ENCODE measurements at places on chromosomes 13 and 19.

- DNase-seq = no peak
Observed at GRCh38 chr13:74217811-74218210, 83.6 kb upstream of the KLF12 start.

DNA sequence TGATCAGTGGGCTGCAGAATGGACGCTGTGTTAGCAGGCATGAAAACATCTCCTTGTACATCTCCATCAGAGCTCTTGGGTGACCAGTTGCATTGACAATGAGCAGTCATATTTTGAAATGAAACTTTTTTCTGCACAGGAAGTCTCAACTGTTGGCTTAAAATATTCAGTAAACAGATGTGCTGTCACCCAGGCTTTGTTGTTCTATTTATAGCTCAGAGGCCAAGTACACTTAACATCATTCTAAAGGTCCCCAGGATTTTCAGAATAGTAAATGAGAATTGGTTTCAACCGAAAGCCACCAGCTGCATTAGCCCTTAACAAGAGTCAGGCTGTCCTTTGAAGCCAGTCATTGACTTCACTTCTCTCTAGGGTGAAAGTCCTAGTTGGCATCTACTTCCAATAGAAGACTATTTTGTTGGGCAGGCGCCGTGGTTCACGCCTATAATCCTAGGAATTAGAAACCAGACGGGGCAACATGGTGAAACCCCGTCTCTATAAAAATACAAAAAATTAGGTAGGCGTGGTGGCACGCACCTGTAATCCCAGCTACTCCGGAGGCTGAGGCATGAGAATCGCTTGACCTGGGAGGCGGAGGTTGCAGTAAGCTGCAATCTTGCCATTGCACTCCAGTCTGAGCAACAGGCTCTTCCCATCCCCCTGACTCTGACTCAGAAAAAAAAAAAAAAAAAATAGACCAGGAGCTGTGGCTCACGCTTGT lies 7.9 kb upstream of the PDE4A start:
- no peak for DNase-seq

GRCh38 chr13:21846605-21847004 lies 175.7 kb downstream of the FGF9 start:
- no peak for DNase-seq

DNA sequence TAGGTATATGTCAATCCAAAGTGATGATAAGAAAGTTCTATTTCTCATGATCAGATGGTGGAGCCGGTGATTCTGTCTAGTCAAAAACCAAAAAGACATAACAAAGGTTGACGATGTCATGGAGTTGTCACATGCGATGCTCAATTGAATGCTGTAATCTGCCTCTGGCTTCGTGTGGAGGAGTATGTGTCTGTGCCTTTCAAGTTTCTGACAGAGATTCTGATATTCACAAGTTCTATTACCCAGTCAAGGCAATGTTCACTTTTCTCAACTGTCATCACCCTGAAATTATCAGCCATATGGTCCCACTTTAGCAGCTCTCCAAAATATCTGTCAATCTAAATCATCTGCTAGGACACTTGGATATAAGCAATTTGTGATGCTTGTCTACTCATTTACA lies 367.6 kb upstream of the PRR20A start:
- no peak for DNase-seq

DNA sequence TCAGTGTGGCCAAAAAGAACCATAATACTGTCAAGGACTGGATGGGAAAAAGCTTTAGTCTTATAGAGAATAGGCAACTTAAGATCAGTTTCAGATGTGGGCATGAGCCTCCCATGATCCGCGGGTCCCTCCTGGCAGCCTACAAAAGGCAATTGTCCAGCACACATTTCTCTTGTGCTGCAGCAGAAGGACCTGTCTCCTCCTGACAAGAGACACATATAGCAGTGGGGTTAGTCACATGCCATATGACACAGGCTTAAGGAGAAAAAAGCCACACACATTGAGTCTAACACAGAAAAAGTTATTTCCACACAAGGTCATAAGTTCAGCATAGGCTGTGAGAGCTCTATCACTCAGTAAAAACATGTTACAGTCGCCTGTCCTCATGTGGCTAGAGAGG lies 1378.7 kb upstream of the PRR20A start:
- no peak for DNase-seq

DNA sequence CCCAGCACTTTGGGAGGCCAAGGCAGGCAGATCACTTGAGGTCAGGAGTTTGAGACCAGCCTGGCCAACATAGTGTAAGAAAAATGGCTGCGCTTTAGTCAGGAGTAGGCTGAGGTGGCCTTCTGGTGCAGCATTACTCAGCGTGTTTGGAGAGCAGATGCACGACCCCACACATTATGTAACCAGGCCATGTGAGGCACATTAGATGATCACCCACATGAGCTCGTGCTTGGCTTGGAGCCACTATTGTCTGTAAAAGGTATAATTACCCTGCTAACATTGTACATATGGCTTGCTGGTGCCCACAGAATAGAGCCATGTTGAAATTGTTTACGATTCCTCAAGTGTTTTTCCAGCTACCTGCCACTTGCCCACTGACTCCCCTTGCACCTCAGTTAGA lies 24.0 kb upstream of the SCEL start:
- no peak for DNase-seq

GRCh38 chr19:42052241-42052863 lies 17.7 kb downstream of the GRIK5 start:
- DNase-seq = no peak

DNA sequence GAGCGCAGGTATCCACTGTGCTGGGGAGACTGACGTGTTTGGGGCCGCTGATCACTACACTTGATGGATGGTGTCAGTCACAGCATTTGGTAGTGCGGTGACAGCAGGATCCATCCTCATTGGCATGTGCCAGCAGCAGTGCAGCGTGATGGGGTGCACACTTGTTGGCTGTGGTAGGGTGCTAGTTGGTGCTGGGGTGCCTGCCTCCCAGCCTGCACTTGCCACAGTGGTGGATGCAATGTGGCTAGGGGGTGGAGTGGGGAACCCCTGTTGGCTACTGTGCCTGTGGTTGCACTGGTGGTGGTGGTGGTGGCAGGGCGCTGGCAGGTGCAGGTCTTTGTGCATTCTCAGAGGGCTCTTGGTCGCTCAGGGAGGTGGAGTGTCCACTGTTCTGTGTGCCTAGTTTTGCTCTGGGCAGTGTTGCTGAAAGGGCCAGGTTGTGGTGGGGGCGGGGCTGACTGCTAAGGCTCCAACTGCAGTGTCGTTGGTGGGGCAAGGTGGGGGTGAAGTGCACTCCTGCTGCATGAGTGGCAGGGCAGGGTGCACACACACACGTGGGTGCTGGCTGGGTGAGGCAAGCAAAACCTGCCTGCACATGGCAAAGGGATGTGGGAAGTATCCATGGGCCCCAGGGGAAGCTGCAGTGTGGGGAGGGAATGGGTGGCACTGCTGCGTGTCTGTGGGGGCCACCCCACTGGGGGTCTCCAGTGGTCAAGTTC lies 84.8 kb downstream of the ZMYM2 start:
- no peak for DNase-seq

- no peak for DNase-seq
Observed at GRCh38 chr19:30169196-30169900, 202.8 kb upstream of the ZNF536 start.

GRCh38 chr13:52001120-52001731 lies 10.0 kb downstream of the ATP7B start:
- DNase-seq = peak; percentile 33

DNA sequence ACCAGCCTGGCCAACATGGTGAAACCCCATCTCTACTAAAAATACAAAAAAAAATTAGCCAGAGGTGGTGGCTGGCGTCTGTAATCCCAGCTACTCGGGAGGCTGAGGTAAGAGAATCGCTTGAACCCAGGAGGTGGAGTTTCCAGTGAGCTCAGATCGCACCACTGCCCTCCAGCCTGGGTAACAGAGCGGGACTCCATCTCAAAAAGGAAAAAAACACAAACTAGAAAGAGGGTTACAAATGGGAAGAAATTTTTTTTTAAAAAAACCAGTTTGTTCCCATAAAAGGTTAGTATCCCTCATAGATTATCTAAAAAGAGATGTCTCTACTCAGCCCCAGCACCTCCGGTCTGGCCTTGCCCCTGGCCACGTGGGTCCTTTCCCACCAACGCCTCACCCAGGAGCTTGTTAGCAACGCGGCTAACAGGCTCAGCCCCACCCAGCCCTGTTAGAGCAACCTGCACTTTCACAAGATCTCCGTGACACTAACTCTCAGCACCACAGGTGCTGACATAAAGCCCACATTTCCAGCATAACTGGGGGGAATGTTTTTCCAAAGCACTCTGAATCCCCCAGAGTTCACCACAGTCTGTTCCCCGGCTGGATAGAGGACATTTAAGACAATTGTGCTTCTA lies 4.3 kb downstream of the DMKN start:
- DNase-seq = no peak

GRCh38 chr13:47168066-47168465 lies 271.2 kb upstream of the HTR2A start:
- no peak for DNase-seq

DNA sequence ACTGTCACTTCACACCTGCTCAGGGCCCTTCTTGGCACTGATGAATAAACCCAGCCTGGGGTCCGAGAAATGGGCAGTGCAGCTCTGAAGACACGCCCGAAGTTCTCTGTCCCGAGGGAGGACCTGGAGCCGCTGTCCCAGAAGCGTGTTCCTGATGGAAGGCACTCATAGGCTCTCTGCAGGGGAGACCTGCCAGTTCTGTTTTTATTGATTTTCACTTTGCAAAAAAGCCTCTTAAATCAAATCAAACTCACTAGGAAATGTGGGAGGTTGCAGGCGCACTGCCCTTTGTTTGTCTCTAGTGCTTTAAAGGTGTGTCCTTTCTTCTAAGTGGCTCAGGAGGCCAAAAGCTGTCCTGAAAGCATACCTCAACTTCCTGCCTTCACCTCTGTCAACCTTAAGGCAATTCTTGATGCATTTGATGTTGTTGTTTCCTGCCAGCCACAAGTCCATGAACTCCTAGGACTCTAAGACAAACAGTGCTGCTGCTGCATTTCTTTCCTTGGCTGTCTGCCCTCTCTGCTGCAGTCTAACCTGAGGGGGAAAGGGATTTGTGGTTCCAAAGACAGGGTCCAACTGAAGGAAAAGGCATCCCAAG lies 663.2 kb downstream of the UQCRFS1 start:
- no peak for DNase-seq

All from globus pallidus (tissue), 1 donor.